HTR-8/SVneo (cell line): ENCODE measurements at places on chromosomes 3 and 15.

GRCh38 chr3:195209083-195209846 lies 61.7 kb downstream of the XXYLT1 start:
- DNase-seq = no peak

GRCh38 chr3:54349231-54349652 lies 226.9 kb downstream of the CACNA2D3 start:
- no peak for DNase-seq

DNA sequence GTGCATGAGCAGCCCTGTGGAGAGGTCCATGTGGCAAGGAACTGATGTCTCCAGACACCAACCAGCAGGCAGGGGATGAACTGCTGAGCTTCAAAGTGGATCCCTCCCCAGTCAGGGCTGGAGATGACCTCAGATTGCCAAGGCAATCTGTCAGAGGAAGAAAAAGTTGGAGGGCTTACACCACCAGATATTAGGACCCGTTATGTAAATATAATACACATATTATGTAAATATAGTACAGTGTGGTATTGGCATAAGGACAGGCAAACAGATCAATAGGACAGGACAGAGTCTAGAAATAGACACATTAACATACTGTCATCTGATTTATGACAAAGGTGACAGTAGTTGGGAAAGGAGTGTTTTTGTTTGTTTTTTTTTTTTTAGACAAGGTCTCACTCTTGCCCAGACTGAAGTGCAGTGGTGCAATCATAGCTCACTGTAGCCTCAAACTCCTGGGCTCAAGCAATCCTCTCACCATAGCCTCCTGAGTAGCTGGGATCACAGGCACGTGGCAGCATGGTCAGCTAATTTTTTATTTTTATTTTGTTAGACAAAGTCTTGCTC lies 18.0 kb upstream of the RAB7A start:
- no peak for DNase-seq

DNA sequence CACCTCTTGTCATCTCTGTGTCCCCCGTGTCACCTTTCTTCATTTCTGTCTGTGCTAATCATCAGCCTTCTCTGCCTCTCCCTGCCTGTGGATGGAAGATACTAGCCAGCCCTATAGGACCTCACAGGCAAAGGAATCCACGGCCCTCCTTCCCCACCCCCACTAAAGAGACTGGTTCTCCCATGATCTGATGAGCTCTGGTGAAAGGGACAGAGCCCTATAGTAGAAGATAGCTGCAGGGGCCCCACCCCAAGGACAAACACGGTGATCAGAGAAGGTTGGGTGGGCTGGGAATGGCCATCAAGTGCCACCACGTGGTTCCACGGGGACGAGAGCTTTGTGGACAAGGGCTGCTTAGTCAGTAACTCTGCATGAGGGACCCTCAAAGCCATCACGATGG lies 27.8 kb upstream of the RASA2 start:
- DNase-seq = no peak

DNA sequence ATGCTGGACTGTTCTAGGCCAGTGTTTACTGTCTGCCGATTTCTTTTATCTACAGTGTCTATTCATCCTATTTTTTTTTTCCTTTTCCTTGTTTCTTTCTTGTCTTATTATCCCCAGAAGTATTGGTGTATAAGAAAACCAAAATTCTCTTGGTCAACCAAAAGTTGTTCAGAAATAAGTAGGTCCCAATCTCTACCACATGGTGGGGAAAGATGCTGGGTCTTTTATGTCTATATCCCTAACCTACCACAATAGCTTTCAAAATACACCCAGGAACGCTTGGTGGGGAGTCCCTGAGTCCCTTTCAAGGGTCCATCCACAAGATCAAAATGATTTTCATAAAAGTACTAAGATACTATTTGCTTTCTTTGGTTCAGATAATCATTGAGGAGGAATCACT lies 225.6 kb downstream of the CLSTN2 start:
- no peak for DNase-seq

GRCh38 chr15:70095408-70096214 lies 2.1 kb downstream of the TLE3 start:
- no peak for DNase-seq

DNA sequence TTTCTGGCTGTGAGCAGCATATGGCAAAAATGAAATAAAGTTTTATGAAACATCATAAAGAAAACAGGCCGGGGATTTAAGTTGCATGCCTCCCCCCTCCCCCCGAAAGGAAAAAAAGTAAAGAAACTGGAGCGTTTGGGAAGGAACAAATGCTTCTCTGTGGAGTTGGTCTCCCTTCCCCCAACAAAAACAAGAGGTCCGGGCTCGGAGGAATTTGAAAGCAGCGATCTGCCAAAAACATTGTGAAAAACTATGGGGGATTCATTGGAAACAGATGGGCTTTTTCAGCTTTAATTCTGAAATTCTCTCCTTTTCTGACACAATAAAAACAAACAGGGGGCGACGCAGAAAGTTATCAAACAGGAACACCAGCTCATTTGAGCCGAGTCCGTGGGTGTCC lies 17.0 kb downstream of the RGMA start:
- no peak for DNase-seq

DNA sequence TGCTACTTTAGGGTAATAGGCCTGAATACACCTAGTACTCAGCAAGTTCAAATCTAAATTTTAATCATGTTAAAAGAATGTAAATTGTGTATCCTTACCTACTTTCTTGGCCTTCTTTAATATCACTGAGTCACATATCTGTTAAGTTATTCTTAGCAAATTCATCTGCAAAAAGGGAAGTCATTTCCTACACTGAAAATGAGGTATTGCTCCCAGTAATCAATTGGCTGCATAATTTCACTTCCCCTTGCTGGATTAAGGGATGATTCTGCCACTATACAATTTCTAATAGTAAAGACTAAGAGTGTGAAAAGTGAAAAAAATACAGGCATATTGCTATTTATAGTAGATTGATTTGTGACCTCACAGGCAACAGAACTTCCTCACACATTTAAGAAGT lies 47.8 kb downstream of the CCDC54 start:
- no peak for DNase-seq

GRCh38 chr3:141804778-141805639 lies 41.8 kb downstream of the GRK7 start:
- no peak for DNase-seq

DNA sequence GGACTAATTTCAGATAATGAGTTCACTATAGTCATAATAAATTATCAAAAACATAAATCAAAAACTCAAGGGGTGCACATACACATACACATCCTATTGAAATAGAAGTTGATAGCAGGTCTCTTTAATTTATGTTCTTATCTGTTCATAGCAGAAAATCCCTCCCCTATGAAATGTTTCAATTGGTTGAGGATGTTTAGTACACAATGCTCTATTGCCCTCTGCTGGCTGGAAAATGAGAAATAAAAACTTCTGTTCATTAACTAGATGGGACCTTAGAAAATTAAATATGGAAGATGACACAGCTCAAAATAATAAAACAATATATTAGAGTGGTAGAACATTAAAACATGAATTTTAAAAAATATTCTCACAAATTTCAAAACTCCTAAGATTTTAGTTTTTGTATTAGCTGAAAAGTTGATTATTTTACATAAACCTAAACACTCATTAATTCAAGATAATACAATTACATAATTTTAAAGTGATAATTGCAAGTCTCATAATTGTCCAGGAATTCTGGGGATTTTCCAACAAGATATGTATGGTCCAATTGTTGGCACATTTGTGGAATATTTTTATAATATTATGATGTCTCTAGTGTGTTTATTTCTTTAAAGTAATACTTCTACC lies 735.0 kb downstream of the ROBO1 start:
- DNase-seq = peak; percentile 27

- no peak for DNase-seq
These were observed 324.3 kb downstream of the FEZF2 start for GRCh38 chr3:62049033-62049432.
